SK-N-SH (cell line): ENCODE measurements at places on chromosomes 5 and 9. TPM values are rescaled to one million over a fixed set of nuclear protein-coding genes. Genes with fewer than 3 reads are reported as not detected.

- peaks cover 33% of the 10 kb centered on the region; the same call in 1 of the 2 replicates for H3K4me1 ChIP-seq
- no peaks in the 10 kb centered on the region; the same call in 1 of the 2 replicates for H3K36me3 ChIP-seq
- no peaks in the 10 kb centered on the region for H3K27me3 ChIP-seq
- H3K27ac ChIP-seq: no peak overlapping the region
- DNase-seq: no peak
Measured at GRCh38 chr9:133910855-133911514, 81.1 kb downstream of the VAV2 start.

DNA sequence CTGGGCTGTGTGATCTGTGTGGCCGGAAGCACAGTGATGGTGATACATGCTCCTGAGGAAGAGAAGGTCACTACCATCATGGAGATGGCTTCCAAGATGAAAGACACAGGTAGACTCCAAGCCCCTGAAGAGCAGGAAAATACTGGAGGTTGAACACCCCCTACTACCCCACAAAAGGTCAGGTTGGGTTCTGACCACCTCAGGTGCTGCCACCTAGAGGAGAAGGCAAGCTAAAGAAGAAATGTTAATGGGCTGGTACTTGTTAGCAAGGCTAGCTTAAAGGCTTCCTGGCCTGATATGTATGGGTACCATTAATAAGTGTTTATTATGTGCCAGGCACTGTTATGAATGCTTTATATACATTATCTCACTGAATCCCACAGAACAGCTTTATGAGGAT, 11.7 kb downstream of the NIPAL4 start:
- no peak overlapping the region for H3K27ac ChIP-seq
- DNase-seq: peak; percentile 51
- H3K36me3 ChIP-seq: peaks cover 22% of the 10 kb centered on the region
- no peaks in the 10 kb centered on the region for H3K27me3 ChIP-seq
- peaks cover 15% of the 10 kb centered on the region for H3K4me1 ChIP-seq

DNA sequence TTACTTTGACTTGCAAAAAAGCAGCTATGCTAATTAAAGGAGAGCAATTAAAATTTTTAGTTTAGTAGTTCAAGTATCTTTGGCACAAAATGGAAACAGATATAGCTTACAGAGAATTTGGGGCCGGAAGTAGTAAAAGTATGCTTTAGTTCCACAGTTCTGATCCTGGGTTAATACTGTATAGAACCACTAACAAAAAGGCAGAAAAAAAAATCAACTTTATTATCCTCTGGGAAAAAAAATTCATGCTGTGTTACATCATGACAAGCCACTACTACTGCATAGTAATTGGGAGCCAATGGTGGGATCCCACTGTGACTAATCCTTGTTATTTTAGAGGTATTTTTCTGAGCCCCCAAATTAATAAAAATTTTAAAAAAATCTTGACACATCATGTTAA, 246.8 kb upstream of the PRDM9 start:
- no peaks in the 10 kb centered on the region for H3K4me1 ChIP-seq
- no peak overlapping the region for H3K27ac ChIP-seq
- DNase-seq: no peak
- H3K27me3 ChIP-seq: no peaks in the 10 kb centered on the region
- no peaks in the 10 kb centered on the region for H3K36me3 ChIP-seq

GRCh38 chr5:113068559-113068958, 92.0 kb downstream of the DCP2 start:
- no peaks in the 10 kb centered on the region for H3K36me3 ChIP-seq
- H3K4me1 ChIP-seq: peaks cover 8% of the 10 kb centered on the region; the same call in 1 of the 2 replicates
- no peak for DNase-seq
- no peak overlapping the region for H3K4me3 ChIP-seq
- H3K27me3 ChIP-seq: no peaks in the 10 kb centered on the region

GRCh38 chr9:34176089-34176488, 2.8 kb upstream of the UBAP1 start:
- H3K27ac ChIP-seq: no peak overlapping the region
- H3K4me1 ChIP-seq: no peaks in the 10 kb centered on the region; the same call in 1 of the 2 replicates
- no peaks in the 10 kb centered on the region for H3K36me3 ChIP-seq
- no peaks in the 10 kb centered on the region for H3K27me3 ChIP-seq
- H3K4me3 ChIP-seq: no peak overlapping the region

GRCh38 chr5:176812269-176813259, 2.2 kb downstream of the UNC5A start:
- H3K4me1 ChIP-seq: no peaks in the 10 kb centered on the region
- H3K4me3 ChIP-seq: no peak overlapping the region
- peaks cover 27% of the 10 kb centered on the region for H3K27me3 ChIP-seq
- peak overlapping the region; percentile 51; the same call in 1 of the 2 replicates for H3K27ac ChIP-seq
- H3K36me3 ChIP-seq: no peaks in the 10 kb centered on the region
- peak; percentile 91 for DNase-seq

PCDHB4 gene
- polyA plus RNA-seq: 0.36 and 0.51 TPM in 2 replicates

- H3K4me1 ChIP-seq: no peaks in the 10 kb centered on the region
- no peak overlapping the region for H3K27ac ChIP-seq
- peak overlapping the region; percentile 62 for H3K4me3 ChIP-seq
- DNase-seq: no peak
- no peaks in the 10 kb centered on the region for H3K27me3 ChIP-seq
Measured at GRCh38 chr5:149358868-149359495, 1.1 kb downstream of the PCYOX1L start.

CAMK2A gene
- 0.05 and 0.10 TPM in 2 replicates for polyA plus RNA-seq

DNA sequence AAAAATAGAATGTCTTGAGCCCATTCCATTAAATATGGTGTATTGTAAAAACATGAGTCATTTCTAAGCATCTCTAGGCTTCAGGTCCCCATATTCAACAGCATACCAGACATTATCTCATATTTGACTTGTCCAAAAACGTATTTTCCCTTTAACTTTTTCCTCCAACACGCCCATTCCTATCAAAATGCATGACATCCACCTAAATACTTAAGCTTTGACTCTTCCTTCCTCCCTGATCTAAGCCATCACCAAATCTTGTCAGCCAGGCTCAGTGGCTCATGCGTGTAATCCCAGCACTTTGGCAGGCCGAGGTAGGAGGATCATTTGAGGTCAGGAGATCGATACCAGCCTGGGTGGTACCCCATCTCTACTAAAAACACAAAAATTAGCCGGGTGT, 23.9 kb downstream of the VCP start:
- peaks cover 48% of the 10 kb centered on the region for H3K36me3 ChIP-seq
- no peaks in the 10 kb centered on the region for H3K27me3 ChIP-seq
- H3K4me1 ChIP-seq: no peaks in the 10 kb centered on the region
- no peak for DNase-seq

TAF1L gene
- 0.02 TPM in 1 of 2 replicates, not detected in the other for polyA plus RNA-seq

TNFSF8 gene
- not detected in 2 replicates for polyA plus RNA-seq

GRCh38 chr9:72332351-72332750, 32.7 kb downstream of the ZFAND5 start:
- H3K4me3 ChIP-seq: no peak overlapping the region
- DNase-seq: no peak
- H3K36me3 ChIP-seq: no peaks in the 10 kb centered on the region
- no peaks in the 10 kb centered on the region for H3K27me3 ChIP-seq
- H3K27ac ChIP-seq: no peak overlapping the region

GRCh38 chr5:174335682-174336364, 290.3 kb downstream of the NSG2 start:
- H3K36me3 ChIP-seq: no peaks in the 10 kb centered on the region
- peak overlapping the region; percentile 96 for H3K27ac ChIP-seq
- no peaks in the 10 kb centered on the region for H3K27me3 ChIP-seq
- DNase-seq: no peak

DNA sequence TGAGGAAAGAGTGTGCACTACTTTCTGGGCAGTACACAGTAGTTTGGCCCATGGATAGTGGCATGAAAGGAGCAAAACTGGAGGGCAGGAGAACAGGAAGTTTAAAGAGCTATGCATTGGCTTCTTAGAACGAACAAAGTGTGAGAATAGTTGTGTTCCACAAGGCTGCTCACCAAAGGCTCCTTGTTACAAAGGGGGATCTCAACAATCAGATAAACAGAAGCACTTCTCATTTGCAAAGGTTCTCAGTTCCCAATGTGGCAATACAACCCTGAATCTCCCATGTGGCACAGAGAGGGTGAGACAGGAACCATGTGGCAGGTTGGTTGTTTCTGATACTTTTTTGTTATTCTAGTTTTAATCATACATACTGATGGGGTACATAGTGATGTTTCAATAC, 158.4 kb downstream of the CARTPT start:
- no peaks in the 10 kb centered on the region for H3K27me3 ChIP-seq
- DNase-seq: no peak
- H3K27ac ChIP-seq: no peak overlapping the region
- no peak overlapping the region for H3K4me3 ChIP-seq
- no peaks in the 10 kb centered on the region; the same call in 1 of the 2 replicates for H3K4me1 ChIP-seq

SPATA31D4 gene
- not detected in 2 replicates for polyA plus RNA-seq

DNA sequence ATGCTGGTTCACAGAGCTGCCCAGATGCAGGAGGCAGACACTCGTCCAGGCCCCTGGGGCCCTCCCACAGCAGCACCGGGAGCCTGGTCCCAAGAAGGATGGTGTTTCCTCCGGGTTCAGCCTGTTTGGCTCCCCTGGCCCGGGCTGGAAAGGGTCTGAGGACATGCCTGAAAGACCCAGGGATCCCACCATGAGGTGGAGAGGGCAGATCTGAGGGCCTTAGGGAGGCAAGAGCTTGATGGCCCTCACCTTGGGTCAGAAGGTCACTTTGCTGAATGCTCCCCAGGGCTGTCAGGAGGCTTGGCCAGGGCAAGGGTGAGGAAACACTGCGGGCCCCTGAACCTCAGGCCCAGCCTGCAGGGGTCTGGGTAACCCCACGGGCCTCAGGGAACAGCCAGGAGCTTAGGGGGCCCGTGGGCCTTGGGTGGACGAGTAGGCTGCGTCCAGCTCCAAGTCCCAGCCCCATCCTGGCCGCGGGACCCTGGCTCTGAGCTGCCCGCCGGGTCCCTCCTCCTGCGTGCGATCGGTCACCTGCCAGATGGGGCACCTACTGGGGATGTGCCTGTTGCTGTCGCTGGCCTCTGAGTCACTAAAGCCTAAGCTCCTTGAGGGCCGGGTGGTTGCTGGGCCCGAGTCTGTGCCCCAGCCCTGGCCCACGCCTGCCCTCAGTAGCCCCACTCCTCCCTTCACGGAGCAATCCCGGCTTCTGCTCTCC, 106.2 kb downstream of the ZNF354C start:
- no peak for DNase-seq
- H3K27me3 ChIP-seq: no peaks in the 10 kb centered on the region
- H3K27ac ChIP-seq: no peak overlapping the region; the same call in 1 of the 2 replicates
- no peaks in the 10 kb centered on the region for H3K36me3 ChIP-seq

GRCh38 chr5:19927919-19928318, 60.1 kb downstream of the CDH18 start:
- peak; percentile 4 for DNase-seq
- H3K4me3 ChIP-seq: no peak overlapping the region
- H3K27me3 ChIP-seq: no peaks in the 10 kb centered on the region
- H3K27ac ChIP-seq: peak overlapping the region; percentile 28; the same call in 1 of the 2 replicates
- H3K4me1 ChIP-seq: peaks cover 8% of the 10 kb centered on the region; the same call in 1 of the 2 replicates

DNA sequence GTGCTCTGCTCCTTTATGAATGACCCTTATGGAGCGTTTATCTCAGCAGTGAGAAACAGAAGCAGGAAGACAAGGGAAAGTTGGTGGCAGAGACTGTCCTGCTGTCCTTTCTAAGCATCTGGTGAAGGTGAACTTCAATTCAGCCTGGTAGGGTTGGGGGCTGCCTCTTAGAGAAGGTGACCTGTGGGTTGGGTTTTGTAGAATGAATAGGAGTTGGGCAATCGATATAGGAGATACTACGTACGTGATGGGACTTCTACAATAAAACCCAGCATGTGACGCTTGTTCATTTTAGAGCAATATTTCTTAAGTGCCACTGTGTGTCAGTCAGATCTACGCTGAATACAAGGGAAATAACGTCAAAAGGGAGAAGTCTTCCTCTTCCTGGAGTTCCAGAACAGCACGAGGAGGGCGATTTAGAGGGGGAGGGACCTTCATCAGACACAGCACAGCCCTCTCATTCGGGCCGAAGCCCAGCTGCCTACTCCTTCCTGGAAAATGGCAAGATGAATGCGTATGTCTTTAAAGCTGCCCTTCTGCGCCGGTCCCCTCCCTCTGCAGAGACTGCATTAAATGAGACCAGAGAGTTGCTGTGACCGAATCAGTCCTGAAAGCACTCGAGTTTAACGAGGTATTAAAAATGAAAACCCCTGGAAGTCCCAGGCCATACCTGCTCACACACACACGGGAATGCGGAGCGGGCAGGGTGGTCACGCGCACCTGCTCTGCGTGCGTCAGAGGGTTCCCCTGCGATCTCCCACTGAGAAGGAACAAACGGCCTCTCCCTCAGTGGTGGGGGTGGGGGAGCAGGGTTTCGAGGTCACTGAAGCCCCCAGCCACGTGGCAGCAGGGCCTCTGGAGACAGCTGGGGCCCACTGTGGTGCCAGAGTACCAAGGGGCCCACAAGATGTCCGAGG, 85.3 kb upstream of the SARDH start:
- no peak overlapping the region for H3K4me3 ChIP-seq
- no peaks in the 10 kb centered on the region for H3K27me3 ChIP-seq
- H3K36me3 ChIP-seq: no peaks in the 10 kb centered on the region
- DNase-seq: no peak
- peaks cover 24% of the 10 kb centered on the region; the same call in 1 of the 2 replicates for H3K4me1 ChIP-seq

DNA sequence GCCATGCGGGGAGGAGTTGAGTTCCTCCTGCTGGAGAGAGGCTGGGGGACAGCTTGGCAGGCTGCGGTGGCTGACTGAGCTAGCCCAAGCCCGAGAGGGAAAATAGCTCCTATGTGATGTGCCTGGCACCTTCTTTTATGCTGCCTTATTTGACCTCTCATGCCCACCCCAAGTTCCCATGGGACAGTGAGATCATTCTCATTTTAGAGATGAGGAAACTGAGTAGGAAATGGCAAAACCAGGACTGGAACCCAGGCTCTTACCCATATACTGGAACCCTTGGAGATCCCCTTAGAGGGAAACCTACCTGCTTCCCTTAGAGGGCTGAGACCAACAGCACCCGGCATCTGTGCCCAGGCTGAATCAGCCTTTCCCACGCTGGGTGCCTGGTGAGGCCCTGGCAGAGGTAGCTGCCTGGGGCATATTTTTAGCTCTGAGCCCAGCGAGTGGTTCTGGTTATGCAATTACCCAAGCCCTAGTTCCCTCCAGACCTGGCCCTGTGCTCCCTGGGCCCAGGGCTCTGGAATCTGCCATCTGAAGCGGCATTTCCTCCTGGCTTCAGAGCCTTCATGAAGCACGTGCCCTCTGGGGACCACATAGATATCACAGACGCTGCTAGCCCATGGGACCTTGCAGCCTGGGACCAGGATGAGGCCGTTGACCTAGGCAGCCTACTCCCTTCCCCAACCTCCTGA, 23.6 kb downstream of the COL27A1 start:
- H3K4me3 ChIP-seq: no peak overlapping the region
- no peaks in the 10 kb centered on the region for H3K36me3 ChIP-seq
- no peak overlapping the region for H3K27ac ChIP-seq
- DNase-seq: peak; percentile 61

CD72 gene
- 2.5 and 2.7 TPM in 2 replicates for polyA plus RNA-seq

GRCh38 chr9:27377147-27377807, 80.3 kb upstream of the EQTN start:
- no peak overlapping the region for H3K27ac ChIP-seq
- no peak overlapping the region for H3K4me3 ChIP-seq
- DNase-seq: no peak
- no peaks in the 10 kb centered on the region for H3K36me3 ChIP-seq

- H3K27ac ChIP-seq: no peak overlapping the region
- no peaks in the 10 kb centered on the region for H3K27me3 ChIP-seq
- DNase-seq: no peak
- H3K4me3 ChIP-seq: no peak overlapping the region
Measured at GRCh38 chr5:10331341-10331796, 22.1 kb upstream of the MARCHF6 start.

GRCh38 chr9:88739373-88739772, 204.4 kb downstream of the NXNL2 start:
- H3K4me1 ChIP-seq: peaks cover 47% of the 10 kb centered on the region
- peak; percentile 69 for DNase-seq
- H3K27me3 ChIP-seq: no peaks in the 10 kb centered on the region
- H3K36me3 ChIP-seq: no peaks in the 10 kb centered on the region
- no peak overlapping the region for H3K4me3 ChIP-seq
- H3K27ac ChIP-seq: peak overlapping the region; percentile 33; the same call in 1 of the 2 replicates

ST8SIA4 gene
- polyA plus RNA-seq: 0.02 TPM in 2 replicates
